NCI-H1930 (cell line): ENCODE measurements at places on chromosomes 2 and 18.

DNA sequence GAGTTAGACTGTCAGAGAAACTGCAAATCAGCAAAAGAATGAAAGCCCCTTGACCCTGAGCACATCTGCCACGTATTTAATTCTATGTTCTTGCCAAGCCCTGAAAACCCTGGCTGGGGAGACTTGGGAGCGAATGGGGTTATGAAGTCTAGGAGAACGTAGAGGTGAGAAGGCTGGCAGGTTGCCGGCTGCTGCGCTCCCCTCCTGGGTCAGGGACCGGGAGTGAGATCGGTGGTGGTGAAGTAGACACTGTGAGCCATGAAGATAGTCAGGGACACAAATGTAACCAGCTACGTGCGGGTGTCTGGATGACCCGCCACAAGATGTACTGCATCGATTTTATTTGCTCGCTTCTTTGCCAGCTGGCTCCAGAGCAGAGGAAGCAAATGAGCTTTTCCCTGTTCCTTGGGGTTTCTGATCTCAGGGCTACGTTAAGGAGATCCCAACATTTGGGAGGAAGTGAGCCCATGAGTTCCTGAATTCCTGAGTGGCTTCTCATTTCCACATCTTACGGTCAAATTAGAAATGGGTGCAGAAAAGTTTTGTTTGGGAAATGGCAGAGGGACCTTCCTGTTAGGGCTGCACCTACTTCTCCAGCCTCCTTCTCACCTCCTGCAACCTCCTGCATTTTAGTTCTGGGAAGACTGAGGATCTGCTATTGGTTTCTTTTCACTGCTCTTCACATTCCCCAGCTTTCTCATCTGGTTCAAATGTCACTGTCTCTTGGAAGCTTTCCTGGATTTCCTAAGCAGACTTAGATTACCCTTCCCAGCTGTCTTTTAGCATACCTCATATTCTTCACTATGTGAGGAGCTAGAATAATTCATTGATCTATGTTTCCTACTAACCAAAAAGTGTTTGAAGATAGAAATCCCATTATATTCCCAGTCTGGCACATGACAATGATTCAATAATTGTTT, 360.6 kb downstream of the ZNF521 start:
- DNase-seq = no peak

GRCh38 chr2:196592331-196592910, 47.1 kb upstream of the CCDC150 start:
- DNase-seq = peak; percentile 62

- DNase-seq = no peak
These were observed 20.4 kb downstream of the GPC1 start for GRCh38 chr2:240455647-240456446.

GRCh38 chr2:220704810-220705209, 867.3 kb downstream of the EPHA4 start:
- DNase-seq = no peak

DNA sequence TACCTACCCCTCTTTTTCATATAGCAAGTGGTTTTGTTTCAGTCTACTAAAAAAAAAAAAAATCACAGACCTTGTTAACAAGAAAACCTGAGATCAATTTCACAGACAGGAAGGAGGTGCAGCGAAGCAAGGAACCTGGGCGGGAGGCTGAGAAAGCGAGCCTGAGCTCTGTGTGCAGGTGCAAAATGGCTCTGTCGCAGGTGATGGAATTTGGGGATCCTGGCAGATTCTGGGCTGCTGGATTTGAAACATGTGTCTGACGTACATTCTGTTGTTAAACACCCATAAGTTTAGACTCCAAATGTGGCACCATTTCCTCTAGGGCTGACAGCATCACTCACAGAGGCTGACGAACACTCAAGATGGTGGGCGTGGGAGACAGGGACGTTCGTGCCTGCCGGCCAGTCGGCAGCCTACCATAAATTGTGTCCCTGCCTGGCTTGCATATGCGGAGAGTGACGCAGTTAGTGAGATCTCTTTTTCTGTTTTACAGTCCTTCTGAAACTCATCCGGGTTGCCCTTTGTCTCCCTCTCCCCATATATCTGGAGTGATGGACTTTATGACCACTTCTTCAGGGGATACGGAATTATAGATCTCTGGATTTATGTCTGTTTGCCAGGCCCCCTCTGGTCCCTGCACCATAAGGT, 8.8 kb upstream of the DDX1 start:
- DNase-seq = no peak

DNA sequence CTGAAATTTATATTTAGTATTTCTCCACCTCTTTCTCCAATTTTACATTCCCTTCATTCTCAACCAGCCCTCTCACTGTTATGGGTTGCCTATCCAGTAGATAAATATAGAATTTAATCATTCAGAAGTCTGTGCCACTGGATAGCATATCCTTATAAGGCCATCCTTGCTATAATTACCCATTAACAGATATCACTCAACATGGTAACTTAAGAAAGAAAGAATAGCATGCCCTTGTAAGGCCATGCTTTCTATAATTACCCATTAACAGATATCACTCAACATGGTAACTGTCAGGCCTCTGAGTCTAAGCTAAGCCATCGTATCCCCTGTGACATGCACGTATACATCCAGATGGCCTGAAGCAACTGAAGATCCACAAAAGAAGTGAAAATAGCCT, 1137.4 kb upstream of the FAM98A start:
- no peak for DNase-seq

DNA sequence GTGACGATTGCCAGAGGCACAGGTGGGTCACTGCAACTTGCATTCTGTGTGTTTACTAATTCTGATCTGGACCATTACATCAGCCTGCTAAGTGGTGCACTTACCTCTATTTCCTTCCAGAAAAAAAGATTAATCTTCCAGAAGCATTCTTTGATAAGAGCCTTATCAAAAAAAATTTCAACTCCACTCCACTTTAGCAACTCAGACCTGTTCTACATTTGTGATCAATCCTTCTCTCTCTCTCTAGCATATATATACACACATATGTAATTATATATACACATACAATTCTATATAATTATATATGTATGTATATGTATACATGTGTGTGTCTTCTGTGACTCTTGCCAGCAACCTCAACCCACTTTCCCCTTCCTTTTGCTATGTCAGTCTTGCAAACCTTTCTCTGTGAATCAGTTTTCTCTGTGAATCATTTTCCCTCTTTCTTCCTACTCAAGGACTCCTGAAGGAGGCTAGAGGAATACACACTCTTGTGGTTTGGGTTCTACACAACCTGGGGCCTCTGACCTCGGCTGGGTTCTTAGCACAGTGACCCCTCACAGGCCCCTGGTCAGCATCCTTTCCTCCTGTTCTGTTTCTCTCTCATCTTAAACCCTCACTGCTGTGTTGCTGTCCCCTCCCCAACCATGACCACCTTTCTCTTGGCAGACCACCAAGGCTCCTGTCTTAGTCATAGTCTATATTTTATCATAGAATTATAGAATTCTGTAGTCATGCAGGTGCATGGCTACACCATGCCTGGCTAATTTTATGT, 130.4 kb upstream of the PELI1 start:
- no peak for DNase-seq

DNA sequence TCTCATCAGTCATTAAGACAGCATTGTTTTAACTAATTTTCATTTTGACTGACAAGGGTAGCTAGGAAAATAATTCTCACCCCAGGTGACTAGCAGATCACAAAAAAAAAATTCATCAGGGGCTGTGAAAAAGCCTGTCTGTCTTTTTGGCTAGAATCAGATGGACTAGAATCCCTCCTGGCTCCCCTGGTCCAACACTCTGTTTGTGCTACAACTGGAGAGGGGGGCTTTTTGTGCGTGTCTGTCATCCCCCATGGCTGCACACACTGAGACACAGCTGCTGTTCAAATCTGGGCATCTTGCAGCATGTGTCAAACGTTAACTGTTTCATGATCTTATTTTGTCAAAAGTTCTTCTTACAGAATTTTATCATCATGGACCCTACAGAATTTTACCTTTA, 51.2 kb downstream of the KIAA2012 start:
- no peak for DNase-seq

DNA sequence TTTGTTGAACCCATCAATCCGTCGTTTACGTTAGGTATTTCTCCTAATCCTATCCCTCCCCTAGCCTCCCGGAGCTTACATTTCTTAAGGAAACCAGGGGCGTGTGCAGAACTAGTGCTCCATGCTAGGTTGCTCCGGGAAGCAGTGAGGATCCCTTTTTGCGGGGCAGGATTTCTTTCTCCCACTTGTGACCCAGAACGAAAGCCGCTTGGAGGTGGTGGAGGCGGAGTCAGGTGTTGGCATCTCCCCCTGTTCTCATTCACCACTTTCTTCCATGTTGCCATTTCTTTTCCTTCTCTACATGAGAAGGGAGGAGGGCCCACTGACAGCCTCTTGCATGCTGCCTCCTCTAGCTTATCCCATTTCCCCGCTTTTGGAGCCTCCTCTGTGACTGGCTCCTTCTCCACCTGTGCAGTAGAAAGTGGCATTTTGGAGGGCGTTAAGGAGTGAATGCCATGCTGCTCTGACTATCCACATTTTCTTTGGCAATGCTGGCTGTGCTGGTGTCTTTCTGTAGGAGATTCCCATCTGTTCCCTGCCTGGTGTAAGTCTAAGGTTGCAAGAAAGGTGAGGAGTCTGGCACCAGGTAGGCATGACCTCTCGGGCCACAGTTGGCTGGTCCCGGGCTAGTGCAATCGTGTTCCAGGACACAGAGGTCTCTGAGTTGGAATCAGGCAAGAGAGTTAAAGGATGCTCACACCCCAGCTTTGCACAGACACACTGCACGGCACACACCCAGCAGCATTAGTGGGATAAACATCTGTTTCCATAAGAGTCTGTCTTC, 89.5 kb downstream of the ACKR3 start:
- DNase-seq = no peak

DNA sequence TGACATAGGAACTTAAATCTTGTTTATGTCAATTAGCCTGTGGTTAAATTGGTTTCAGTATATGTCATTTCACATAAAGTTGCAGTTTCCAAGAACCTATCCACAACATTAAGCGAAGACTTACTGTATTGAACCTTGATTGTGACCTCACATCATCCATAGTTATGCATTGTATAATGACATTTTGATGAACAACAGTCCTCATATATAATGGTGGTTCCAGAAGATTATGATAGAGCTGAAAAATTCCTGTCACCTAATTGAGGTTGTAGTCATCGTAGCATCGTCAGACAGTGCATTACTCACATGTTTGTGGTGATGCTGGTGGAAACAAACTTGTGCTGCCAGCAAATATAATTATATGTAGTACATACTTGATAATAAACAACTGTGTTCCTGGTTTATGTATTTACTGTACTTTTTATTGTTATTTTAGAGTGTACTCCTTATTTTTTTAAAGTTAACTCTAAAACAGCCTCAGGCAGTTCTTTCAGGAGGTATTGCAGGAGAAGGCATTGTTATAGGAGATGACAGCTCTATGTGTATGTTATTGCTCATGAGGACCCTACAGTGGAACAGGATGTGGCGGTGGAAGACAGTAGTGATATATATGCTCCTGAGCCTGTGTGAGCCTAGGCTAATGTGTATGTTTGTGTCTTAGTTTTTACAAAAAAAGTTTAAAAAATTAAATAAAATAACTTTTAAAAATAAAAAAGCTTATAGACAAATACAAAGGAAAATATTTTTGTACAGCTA, 56.6 kb downstream of the UBE2E3 start:
- DNase-seq = no peak

- DNase-seq = no peak
These were observed 398.3 kb upstream of the TNP1 start for GRCh38 chr2:217258170-217258569.

DNA sequence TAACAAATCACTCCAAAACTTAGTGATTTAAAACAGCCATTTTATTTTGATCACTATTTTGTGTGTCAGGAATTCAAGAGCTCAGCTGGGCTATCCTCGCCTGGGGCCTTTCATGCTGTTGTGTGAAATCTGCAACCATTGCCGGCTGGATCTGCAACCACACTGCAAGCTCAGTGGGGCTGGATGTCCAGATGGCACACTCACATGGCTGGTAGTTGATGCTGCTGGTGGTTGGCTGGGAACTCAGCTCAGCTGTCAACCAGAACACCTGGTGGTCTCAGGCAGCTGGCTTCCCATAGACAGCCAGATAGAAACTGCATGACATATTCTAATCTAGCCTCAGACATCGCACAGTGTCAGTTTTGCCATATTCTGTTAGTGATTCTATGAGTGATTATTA, 30.6 kb upstream of the AP1S3 start:
- DNase-seq = no peak

- DNase-seq = no peak
These were observed 9.1 kb downstream of the SP9 start for GRCh38 chr2:174343623-174344455.

- DNase-seq = no peak
These were observed 154.7 kb upstream of the HS6ST1 start for GRCh38 chr2:128473175-128474035.

DNA sequence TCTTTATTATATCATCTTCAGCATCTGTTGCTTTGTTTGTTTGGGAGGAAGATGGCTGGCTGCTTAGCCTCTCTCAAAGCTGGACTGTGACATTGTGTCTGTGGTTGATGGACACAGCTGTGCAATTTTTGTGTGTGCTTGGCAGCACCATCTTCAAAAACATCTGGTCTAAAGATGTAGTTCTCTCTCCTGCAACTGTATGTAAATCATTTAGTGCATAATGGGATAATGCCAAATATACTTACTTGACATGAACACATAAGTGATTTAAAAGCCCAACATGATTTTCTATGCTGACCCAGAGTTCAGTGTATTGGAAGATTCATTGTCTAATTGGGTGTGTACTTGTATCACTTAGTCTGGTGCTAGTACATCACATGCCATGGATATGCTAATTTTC, 112.2 kb downstream of the MAP4K4 start:
- DNase-seq = no peak

DNA sequence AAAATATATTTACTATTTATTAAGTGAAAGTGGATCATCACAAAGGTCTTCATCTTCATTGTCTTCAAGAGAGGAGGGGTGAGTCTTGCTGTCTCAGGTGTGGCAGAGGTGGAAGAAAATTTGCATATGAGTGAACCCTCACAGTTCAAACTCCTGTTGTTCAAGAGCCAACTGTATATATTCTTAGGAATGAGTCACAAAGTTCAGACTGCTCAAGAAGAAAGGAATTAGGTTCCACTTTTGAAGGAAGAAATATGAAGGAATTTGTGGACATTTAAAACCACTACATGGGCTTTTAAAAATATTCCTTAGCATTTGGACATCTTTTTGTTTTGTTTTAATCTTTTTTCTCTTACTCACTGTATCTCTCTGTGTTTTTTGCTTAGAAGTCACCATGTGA, 212.6 kb downstream of the INSIG2 start:
- DNase-seq = no peak

DNA sequence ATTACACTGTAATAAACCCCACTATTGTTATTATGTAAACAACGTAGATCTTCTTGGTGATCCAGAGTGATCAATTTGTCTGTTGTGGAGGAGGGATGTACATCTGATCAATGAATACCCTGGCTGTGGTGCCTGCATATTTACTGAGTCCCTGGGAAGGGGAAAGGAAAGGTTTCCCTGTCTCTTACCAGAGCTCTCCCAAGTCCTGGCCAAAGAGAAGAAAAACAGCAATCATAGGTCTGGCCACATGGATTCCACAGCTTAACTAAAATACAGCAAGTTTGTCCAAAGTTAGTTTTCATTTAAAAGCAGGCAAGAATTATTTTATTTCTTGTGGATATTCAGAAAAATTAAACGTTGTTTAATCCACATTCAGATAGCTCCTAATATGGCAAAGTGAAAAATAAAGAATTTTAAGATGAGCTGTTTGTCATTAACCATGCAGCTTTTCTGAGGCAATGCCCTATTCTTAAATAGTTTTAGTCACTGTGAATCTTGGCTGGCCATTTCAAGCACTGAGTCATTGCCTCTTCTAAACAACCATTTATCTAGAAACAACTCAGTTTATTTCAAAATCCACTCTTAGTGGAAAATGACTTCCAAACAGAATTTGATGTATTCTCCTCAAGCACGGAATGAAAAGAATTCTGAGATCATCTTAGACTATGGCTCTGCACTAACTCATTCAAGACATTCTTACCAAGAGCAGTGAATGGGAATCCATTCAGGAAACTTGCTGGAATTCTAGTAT, 1004.4 kb upstream of the CDH2 start:
- no peak for DNase-seq
